Astrocyte of the spinal cord (primary cell): ENCODE measurements at places on chromosomes 5 and 9.
A peak's percentile ranks its signal among the peaks of the same experiment; 100 is the strongest.

DNA sequence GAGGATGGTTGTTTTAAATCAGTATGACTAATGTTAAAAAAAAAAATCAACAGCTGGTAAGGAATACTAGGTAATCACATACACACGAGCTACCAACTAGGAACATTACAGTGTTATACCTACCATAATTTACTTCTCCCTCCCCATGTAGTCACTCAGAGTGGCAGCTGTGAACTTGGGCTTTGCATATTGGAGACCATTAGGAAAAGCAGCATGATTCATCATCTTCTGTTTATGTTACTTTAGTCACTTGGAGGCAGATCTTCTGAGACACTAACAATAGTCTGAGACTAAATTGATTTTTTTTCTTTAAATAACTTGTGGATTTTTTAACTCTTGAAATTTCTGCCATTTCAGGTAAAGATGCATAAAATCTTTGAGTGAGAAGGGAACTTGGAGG, 141.5 kb upstream of the NR4A3 start:
- peak; percentile 54 for DNase-seq

- no peak for DNase-seq
These were observed 6.1 kb upstream of the DAPK1 start for GRCh38 chr9:87491523-87491922.

GRCh38 chr5:178301641-178302040, 69.0 kb upstream of the PHYKPL start:
- no peak for DNase-seq

GRCh38 chr5:159912033-159912800, 4.1 kb upstream of the ADRA1B start:
- DNase-seq, result peak; percentile 78

- no peak for DNase-seq
These were observed 9.7 kb upstream of the SREK1 start for GRCh38 chr5:66134407-66134861.

- DNase-seq, result no peak
These were observed 1.3 kb downstream of the PTCH1 start for GRCh38 chr9:95515272-95516113.

DNA sequence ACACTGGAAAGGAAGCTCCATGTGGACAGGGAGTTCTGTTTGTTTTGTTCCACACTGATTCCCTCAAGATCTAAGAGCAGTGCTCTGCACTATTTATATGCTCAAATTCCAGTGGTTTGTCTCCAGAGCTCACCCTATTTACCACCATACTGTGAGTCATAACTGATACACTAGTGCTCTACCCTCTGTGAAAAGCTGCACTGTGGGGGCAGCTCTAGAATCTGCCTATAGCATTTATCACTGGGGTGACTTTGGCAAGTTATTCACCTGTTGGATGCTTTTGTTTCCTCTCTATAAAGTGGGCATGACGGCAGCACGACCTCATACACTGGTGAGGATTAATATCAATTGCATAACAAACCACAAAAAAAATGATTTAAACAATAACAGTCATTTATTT, 307.8 kb downstream of the NR2F1-AS1 start:
- peak; percentile 75 for DNase-seq

DNA sequence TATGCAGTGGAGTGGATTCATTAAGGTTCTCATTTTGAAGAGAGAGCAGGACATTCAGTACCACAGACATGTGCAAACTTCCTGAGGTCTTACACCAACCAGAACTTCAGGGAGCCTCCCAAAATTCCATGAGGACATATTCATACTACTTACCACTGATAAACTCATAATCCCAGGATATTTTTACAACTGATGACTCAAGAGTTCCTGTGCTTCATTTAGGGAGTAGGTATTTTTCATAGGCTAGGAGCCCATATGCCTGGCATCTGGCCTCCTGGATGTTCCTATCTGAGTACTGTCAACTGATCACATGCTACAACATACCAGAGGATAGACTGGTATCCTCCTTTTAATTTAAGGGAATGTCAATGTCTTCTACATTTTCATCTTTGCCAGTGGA, 578.0 kb downstream of the EFNA5 start:
- DNase-seq, result no peak

GRCh38 chr9:110808599-110808980, 140.0 kb downstream of the MUSK start:
- no peak for DNase-seq
